Stimulated activated CD8-positive, alpha-beta memory T cell treated with anti-CD3 and anti-CD28 coated beads, Interleukin-4, amount 100 ng/mL, for 1 hour (primary cell): ENCODE measurements at places on chromosomes 7 and 10.

DNA sequence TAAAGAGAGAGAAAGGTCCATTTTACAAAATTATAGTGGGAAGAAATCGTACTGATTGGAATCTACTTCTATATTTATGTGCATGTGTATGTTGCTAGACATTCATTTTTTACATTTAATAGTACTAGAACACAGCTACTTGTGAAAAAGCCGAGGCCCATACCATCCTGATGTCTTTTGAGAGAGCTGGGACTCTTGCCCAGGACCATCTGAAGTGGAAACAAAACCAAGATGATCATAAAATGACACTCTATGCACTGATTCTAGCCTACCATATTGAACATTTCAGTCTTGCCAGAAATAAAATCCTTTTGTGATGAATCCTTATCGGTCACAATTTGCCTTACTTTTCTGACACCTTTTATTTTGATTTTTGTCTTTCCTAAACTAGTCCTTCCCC, 640.0 kb downstream of the KCNMA1 start:
- no peak for DNase-seq

GRCh38 chr7:26574476-26574875, 282.8 kb downstream of the SNX10 start:
- no peak for DNase-seq

- DNase-seq, result no peak
Observed at GRCh38 chr10:54124209-54124885, 676.7 kb downstream of the PCDH15 start.

- DNase-seq, result no peak
Observed at GRCh38 chr10:35705051-35705450, 63.0 kb upstream of the FZD8 start.

DNA sequence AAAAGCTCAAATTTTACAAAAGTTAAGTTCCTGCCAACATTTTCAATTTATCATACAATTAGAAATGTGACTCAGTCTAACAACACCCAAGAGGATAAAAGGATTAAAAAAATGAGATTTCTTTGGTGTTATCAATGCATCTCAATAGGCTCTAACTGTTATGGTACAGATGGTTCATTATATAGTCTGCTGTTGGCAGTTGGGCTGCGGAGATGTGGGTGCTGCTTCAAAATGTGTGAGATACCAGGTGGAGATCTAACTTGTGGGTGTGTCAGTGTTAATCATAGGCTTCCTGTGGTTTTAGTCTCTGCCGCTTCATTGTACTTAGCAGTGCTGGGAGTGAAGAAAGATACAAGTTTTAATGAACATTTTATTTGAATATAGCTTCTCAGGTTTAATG, 231.2 kb downstream of the EXOC4 start:
- DNase-seq, result no peak

GRCh38 chr7:43311052-43311451, 198.6 kb downstream of the HECW1 start:
- no peak for DNase-seq

DNA sequence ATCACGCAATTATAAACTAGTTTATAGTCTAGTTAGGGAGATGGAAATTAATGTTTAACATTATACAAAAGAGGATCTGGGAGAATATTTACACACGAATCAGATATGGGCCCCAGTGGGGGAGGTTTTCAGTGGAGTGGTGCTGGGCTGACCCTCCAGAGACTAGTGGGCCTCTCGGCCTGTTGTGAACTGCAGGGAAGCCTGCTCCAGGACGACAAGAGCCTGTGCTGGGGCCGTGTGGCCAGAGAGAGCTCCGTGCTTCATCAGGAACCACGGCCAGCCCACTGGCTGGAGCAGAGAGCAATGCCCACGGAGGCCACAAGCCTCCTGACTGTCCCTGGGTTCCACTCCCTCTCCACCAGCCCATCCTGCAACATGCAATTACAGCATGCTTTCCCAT, 11.3 kb upstream of the ESYT2 start:
- DNase-seq, result no peak

GRCh38 chr7:40223451-40224127, 88.8 kb downstream of the SUGCT start:
- DNase-seq, result no peak

DNA sequence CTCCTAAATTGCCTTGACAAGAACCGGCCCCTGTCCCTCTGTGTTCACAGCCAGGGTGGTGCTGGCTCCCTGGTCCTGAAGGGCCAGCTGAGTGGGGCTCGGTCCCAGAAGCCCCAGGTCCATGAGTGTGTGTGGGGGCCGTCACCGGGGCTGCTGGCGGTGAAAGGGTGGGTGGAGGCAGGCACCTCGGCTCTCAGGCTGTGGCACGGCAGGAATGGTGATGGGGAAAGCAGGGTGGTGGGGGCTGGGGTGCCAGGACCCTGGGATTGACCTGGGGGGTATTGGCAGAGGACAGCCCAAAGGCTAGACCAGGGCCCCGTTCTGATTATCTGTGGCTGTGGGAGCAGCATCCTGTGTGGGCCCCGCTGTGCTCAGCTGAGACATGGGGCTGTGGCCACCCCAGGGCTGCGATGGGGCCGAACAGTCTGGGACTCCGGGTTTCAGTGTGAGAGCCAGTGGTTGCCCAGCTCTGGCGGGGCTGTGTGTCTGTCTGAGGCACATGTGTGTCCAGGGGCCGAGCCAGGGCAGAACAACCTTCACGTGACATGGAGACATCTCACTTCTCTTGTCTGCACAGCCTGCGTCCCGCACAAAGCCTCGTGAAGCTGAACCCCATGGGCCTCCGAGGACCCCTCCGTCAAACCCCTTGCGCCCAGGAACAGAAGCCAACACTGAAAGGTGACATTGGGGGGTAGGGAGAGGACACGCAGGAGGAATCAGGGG, 144.2 kb downstream of the ELFN1 start:
- no peak for DNase-seq

DNA sequence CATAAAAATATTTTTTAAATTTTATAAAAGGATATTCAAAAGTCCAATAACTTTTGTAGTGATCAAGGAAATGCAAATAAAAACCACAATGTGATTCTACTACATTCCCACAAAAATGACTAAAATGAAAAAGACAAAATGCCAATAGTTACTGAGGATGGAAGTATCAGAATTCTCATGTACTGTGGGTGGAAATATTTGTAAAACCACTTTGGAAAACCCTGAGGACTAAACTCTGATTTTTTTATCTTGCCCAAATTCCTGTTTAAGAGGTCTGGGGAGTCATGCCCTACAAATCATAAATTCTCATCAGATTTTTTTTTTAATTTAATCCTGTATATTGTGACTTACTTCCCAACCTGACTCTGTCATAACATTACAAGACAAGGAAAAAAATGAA, 9.8 kb upstream of the SEMA3D start:
- DNase-seq, result no peak

GRCh38 chr10:24536636-24537035, 187.1 kb downstream of the ARHGAP21 start:
- no peak for DNase-seq

DNA sequence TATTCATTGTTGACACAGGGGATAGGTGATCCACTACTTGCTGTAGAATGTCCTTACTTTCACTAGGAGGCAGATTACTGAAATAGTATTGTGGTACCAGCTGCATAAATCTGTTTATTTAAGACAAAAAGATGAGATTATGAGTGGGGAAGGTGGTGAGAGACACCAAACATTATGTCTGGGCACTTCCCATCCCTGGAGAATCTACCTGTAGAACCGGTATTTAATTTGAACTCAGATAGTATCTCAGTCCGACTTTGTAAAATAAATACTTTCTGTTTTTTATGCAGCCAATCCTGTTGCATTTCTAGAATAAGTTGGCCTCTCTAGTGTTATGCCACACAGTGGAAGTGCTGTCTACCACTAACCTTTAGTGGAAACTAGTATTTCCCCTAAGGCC, 13.4 kb downstream of the BCCIP start:
- no peak for DNase-seq
